Fibroblast of skin of left biceps (primary cell): ENCODE measurements at places on chromosomes 2 and 18.

DNA sequence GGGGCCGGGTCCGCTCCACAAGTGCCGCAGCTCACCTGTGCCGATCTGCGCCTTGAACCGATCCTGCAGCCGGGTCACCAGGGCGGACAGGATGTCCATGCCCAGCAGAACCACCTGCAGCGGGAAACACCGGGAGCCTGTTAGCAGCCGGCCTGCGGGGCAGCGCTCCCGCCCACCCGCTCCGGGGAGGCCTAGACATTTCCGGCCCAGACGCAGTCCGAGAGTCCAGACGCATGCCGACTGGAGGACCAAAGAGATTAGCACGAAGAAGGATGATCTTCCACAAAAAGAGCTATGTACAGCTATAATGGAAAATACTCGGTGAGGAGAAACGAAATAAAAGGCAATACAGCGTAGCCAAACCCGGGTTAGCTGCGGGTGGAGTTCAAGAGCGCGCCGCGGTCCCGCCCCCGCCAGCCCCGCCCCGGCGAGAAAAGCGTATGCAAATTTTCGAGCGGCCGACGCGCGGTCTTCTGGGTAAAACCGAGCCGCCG lies 421 bp upstream of the RNU4ATAC start:
- no peak for DNase-seq

DNA sequence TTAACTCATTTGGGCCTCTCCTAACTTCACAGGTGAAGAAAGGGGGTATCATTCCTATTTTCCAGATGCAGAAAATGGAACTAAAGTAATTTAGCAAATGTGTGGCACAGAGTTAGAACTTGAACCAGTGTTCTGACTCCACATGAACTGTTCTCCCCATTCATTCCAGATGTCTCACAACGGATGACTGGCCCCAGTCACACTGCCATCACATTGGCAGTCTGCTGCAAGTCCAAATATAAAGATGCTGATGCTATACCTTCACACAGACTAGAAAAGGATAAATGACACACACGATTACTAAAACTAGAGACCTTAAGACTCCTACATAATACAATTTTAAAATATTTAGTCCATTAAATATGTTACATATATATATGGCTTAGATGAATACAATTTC lies 195.7 kb downstream of the NBAS start:
- no peak for DNase-seq

GRCh38 chr2:97706708-97707345 lies 6.5 kb upstream of the ZAP70 start:
- DNase-seq: no peak

DNA sequence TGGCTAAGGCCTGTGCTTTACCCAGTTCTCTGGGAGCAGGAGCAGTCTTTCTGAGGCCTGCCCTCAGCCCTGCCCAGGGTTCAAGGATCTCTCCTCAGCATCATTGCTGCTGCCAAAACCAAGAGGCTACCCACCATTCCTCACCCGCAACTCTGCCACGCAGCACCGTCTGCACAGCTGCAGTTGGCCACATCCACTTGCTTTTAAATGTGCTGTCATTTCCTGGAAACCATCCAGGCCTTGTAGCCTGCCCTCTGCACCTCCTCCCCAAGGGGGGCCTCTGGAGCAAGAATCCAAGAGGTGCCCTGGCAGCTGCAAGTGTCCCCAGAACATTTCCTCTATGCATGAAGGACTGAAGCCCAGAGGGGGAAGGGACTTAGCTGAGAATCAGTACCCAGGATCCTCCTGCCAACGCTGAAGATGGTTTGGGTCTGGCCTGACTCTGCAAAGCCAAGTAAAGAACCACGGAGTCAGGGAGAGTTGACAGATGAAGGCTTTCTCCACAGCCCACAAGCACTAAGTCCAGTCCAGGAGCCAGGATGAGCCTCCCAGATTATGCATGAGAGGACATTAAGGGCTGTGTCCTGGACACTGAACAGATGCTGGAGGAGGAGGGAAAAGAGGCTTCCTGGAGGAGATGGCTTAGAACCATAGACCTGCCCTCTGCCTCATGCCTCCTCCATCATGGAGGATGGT lies 14.9 kb downstream of the EMX1 start:
- no peak for DNase-seq

DNA sequence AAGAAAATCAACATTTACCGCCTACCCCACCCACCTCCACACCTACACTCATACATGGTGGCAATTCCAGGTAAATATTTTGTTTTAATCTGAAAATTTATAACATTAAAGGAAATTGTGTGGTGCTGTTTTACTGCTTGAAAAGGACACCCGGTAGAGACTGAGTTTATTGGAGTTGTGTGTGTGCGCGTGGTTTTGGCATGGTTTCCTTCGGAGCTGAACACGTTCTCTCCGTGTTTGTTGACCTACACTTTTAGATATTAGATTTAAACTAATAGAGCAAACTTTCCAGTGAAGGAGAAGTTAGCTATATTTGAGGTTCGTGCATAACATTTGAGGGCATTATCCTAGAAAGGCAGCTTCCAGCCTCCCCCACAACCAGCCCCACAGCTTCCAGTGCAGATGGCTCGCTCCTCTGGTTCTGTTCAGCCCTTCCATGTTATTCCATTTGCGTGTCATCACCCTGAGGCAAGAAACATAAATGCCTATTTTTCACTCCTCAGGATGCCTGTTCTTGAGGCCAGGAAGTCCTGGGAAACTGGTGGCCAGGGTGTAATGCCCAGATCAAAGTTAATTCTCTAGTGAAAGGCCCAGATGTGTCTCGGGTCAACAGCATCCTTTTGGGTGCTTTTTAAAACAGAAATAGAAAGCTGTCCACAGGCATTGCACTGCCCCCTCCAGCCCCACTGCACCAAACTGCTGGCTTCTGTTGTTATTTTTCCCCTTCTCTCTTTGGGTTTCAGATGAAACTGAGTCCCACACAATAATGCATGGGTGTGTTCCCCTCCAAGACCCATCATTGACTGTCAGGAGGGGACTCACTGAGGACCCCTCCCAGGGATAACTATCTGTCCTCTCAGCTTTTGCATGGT lies 190.2 kb downstream of the SETBP1 start:
- DNase-seq: no peak

DNA sequence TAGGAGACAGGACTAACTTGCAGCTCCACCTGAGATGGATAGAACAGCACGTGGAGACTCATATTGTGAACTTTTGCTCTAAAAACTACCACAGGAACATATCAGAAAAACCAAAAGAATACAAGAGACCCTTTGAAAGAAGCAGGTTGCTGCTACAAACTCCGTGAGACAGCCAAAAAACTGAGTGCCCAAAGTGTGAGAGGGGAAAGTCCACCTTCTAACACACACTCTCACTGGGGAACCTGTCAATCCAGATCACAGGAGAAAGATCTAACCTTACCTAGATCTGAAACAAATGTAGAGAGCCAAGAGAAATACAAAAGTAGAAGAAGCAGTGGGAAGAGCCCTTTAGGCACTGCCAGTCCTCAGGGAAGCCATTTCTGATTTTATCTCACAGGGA lies 46.3 kb upstream of the SPOPL start:
- no peak for DNase-seq

- DNase-seq: peak; percentile 84
These were observed 9.0 kb upstream of the CREG2 start for GRCh38 chr2:101396316-101396717.

DNA sequence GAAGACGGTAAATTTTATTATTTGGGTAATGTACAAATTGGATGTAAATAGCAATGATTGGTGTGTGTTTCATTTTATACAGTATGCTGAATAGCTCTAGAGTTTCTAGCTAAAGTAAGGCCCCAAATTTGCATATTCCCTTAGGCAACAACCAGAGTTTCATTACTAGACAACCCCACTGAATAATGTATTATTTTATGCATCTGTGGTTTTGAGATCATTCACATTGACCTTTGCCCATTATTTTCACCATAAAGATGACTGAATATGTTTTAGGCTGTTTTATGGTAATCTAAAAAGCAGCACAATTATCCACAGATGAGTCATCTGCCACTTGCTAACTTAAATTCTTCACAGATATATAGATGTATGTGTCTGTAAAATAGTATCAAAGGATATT lies 44.5 kb upstream of the C2orf74 start:
- DNase-seq: no peak
